ENCODE measurements at places on chromosomes 7 and 10.

GRCh38 chr7:141045126-141045841 is 28.6 kb upstream of the TMEM178B start:
- no peak for DNase-seq

GRCh38 chr7:79723833-79724618 is 270.6 kb upstream of the MAGI2 start:
- no peak for DNase-seq

- no peak for DNase-seq
Measured at GRCh38 chr10:90741926-90742565, 115.8 kb downstream of the HTR7 start.

- DNase-seq: no peak
Measured at GRCh38 chr7:54788664-54789063, 29.7 kb upstream of the SEC61G start.

DNA sequence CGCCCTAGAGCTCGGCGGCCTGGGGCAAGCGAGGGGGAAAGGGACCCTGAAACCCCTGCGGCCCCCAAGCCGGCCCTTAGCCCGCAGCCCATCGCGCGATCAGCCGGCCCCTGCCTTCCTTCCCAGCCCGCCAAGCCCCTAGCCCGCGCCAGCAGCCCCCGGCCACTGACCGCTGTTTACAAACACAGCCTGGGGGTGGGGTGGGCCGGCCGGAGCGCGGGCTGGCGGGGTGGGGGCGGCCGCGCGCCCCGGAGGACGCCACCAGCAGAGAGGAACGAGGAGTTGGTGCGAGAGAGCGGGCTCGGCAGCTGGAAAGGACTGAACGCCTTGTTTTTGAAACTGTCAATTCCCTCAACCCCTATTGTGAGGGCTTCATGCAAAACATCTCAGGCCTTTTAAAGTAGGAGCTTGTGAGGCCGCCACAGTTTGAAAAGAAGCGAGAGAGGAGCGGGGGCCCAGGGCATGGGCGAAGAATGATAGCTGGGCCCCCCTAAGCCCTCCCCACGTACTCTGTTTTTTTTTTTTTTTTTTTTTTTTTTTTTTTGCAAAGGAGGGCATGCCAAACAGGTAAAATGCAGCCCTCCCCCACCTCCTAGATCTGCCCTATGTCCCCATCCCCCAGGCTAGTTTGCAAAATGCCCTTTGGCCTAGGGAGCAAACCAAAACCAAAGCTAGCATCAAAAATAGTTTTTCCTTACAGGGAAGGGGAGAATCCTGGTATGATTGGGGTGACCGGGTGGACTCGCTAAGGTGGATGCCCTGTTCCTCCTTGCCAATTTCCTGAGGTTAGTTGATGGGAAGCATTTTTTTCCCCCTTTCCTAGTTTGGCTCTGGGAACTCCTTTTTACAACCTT is 15.0 kb downstream of the SKIDA1 start:
- DNase-seq: no peak

DNA sequence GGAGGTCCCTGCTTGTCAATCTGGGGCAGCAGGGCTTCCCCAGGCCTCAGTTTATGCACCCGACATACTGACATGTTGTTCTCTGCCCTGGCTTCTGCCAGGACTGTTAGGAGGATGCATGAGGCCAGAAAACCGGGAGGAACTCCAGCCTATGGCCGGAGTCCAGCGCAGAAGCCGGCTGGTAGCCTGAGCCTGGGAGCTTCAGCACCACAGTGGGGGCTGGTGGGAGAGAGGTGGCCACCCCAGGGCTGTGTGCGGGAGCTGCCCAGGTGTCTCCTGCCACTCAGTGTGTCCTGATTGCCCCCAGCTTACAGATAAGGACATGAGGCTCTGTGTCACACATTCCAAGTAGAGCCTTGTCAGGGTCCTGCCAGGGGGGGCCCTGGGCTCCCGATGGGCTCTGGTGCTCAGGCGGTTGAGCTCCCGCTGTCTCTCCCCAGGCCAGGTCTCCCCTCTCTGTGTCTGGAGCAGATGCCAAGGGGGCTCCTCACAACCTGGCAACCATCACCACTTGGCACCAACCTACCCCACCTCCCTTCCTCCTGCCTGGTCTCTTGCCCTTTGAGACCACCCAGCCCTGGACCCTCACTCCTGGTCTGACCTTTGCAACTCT is 32.3 kb downstream of the PPIF start:
- no peak for DNase-seq

DNA sequence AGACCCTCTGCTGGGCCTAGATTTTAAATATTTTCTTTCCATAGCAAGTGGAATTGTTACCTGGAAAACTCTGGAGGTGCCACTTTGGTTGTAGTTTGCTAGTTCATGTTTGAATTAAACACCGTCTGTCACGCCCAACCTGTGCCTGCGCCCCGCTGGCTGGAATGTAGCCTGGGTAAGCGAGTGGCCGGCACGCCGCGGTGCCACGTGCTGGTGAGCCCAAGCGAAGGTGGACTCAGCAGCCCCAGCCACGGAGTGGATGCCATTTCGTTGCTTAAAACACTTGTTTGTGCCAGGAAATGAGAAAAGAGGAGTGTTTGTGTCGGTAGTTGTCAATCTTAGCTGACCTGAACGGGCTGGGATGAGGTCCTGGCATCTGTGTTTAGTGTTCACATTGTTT is 2.7 kb downstream of the GET4 start:
- no peak for DNase-seq

DNA sequence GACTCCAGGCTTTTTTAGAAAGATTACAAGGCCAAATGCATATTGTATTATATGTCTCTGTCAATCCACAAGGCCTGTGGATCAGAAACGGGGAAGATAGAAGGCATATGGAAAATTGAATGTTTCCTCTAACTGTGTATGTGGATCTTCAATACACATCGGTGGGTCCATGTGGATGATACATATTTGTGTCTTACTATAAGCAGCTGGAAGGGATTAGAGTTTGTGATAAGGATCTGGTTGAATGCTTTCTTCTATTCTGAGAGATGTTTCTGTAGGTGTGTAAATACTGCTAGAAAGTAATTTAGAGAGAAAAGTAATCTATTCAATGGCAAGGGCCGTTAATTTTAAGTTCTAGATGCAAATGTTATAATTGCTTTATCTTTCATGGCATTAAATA is 137.8 kb upstream of the AKR1E2 start:
- no peak for DNase-seq

DNA sequence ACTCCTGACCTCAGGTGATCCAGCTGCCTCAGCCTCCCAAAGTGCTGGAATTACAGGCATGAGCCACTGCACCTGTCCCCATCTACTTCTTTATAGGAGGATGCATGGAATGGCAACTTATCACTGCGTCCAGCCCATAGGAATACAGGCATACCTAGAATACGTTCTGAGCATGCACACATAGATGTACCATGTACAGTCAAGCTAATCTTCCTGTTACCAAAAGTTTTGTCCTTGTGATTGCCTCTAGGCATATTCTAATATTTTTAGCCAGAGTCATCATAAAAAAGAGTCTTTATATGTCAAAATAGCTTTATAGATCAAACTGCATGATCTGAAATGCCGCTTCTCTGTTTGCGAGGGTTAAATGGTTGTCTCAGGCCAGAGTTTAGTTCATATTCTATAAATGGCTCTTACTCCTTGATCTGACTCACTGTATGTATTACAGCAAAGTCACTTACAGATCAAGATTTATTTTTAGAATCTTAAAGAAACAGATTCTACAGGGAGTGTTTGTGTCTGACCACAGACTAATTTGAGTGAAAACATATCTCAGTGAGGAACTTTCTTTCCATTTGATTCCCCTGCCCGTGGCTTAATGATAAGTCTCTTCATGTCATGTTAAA is 210.9 kb downstream of the CREB5 start:
- DNase-seq: no peak

DNA sequence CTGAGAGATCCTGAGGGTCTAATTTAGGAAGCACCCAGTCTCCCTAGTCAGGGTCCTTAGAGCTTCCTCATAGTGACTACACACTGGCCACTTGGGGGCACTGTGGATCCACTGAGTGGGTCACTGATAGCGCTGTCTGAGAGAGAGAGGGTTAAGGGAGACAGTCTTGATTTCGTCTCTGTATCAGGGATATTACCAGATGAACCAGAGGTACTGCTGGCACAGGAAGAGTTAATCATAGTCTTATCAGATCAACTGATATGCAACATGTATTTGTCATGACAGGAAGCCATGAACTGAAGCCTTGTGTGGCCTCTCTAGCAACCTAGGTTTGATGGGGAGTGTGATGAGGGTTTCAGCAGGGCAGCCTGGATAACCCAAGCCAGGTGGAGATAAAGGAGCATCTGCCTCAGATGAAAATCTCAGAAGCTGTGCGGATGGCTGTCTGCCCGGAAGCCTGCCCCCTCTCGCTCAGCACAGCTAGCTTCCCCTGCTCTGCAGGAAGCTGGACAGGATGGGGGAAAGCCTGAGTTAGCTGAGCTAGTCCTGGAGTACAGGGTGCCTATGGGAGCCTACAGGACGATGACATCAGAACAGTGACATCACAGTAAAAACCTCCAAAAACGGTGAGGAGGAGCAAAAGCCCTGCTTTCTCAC is 214.0 kb upstream of the PRSS1 start:
- DNase-seq: peak; percentile 10

DNA sequence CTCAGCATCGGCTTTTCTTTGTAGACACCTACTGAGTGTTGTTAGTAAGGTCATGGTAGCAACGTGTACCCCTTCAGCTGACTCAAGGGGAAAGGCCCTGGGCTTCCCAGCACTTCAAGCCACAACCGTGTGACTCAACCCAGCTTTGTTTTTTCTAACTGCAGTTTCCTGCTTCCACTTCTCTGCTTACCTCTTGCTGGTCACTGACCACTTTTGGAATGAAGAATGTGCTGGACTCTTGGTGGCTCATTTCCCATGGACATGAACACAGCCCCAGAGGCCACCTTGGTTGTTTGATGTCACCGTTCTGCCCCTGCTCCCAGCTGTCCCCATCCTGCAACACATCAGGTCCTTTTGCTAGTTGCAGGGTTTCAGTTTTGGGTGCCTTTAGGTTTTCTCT is 69.5 kb upstream of the ZNF438 start:
- peak; percentile 20 for DNase-seq

DNA sequence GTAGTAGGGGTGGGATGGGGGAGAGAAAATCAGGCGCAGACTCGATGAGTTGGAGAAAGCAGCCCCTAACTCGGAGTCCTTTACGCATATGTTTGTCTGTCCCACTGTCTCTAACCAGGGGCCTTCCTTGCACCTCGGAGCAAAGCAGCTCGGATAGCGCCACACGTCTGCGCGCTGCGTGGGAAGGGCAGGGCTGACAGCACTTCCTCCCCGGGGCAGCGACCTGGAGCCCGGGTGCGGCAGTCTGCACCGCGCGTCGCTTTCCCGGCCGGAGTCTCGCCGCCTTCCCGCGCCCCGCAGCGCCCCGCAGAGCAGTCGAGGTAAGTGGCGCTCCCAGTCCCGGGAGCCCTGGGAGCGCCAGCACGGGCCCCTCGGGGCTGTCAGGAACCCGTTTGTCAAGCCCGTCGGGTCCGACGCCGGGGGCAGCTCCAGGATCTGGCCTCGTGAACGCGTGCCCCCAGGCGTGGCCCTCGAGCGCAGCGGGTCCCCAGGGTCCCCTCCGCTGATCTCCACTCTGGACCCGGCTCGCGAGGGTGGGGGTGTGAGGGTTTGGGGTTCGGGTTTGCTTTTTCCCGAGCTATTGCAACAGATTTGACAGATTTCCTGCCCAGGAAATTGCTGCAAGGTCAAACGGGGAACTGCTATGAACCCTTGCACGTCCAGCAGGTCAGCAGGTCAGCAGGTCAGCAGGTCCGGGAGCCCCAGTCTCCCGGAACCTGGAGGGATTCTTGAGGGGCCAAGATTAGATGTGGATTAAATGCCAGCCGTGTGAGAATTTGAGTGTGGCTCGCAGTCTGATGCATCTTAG is 597 bp downstream of the APBB1IP start:
- DNase-seq: peak; percentile 57

DNA sequence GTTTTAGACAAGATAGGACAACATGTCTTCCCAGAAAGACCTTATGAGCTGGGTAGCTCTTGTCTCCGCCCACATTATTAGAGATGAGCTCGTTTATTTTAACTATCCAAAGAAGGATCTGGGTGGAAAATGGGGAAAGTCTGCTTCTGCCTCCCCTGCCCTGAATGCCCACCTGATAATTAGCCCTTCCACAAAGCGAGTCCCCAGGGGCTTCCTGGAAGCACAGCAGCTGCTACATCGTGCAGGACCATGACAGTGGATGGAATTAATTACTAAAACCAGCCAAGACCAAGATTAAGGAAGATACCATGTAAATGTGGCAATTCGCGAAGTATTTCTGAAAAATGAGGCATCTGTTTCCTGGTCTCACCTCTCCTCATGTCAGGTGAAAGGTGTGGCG is 374.4 kb downstream of the PAXIP1 start:
- no peak for DNase-seq

DNA sequence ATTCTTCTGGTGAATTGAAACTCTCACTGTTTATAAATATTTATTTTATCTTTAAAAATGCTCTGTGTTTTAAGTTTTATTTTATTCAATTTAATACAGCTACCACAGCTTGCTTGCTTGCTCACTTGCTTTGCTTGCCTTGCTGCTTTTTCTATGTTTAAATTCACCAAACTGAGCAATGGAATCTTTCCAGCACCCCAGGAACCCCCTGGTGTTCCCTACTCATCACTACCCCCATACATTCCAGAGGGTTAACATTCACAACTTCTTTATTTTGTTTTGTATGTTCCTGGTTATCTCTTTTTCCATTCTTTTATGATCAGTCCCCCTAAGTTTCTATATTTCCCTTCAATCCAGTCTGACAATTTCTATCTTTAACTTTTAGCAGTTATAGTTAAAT is 166.5 kb upstream of the COL1A2 start:
- DNase-seq: no peak

- DNase-seq: no peak
Measured at GRCh38 chr10:6718550-6718949, 138.5 kb upstream of the PRKCQ start.

DNA sequence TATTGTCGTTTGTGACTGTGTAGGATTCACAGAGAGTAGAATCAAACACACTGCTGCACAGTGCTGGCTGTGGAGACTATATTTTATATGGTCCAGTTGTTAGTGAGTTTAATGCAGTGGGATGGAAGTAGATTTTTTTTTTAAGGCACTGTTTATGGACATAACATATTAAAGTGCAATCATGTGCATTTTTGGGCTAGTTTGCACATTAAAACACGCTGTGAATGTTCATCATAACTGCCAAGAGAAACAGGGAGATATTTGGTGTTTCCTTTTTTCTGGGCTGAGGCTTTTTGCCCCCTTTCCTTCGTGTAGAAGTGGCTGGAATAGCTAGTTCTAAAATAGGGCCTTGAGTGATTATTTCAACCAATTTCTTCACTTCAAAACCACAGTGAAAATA is 139.2 kb downstream of the MYOF start:
- no peak for DNase-seq

DNA sequence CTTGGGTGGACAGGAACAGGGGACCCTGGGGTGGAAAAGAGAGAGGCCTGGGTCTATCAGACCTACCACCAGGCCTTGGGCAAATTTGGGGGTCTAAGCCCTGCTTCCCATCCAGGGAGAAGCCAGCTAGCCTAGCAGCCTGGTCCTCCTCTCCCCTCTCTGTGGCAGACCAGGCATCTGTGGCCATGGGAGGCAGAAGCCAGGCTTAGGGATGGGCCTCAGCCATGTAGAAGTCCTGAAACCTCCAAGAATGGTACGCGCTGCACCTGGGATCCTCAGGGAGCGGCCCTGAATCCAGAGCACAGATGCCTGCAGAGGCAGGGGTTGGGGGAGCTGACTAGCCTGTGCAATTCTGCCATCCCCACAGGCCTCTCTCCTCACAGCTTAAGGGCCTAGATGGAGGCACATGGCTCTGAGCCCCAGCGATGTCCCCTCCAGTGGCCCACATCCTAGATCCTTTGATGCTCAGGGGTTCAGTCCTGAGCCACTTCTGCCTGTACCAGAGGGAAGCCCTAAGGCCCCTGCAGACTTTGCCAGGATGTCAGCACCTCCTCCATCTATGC is 21.2 kb downstream of the GRID1 start:
- no peak for DNase-seq
